ENCODE measurements at places on chromosomes 6 and 20. TPM values are rescaled to one million over a fixed set of nuclear protein-coding genes. Genes with fewer than 3 reads are reported as not detected.

GRCh38 chr6:170166511-170167122 is 124.3 kb downstream of the DLL1 start:
- H3K4me1 ChIP-seq: peaks cover 34% of the 10 kb centered on the region
- H3K27ac ChIP-seq: peak overlapping the region; percentile 62
- H3K27me3 ChIP-seq: peaks cover 5% of the 10 kb centered on the region
- H3K4me3 ChIP-seq: no peak overlapping the region
- H3K36me3 ChIP-seq: no peaks in the 10 kb centered on the region
- DNase-seq: no peak

GRCh38 chr20:24665196-24665595 is 195.8 kb downstream of the SYNDIG1 start:
- no peak overlapping the region for H3K4me3 ChIP-seq
- no peak for DNase-seq
- H3K27me3 ChIP-seq: no peaks in the 10 kb centered on the region
- no peak overlapping the region for H3K27ac ChIP-seq

The BPI gene
- polyA plus RNA-seq: not detected

DNA sequence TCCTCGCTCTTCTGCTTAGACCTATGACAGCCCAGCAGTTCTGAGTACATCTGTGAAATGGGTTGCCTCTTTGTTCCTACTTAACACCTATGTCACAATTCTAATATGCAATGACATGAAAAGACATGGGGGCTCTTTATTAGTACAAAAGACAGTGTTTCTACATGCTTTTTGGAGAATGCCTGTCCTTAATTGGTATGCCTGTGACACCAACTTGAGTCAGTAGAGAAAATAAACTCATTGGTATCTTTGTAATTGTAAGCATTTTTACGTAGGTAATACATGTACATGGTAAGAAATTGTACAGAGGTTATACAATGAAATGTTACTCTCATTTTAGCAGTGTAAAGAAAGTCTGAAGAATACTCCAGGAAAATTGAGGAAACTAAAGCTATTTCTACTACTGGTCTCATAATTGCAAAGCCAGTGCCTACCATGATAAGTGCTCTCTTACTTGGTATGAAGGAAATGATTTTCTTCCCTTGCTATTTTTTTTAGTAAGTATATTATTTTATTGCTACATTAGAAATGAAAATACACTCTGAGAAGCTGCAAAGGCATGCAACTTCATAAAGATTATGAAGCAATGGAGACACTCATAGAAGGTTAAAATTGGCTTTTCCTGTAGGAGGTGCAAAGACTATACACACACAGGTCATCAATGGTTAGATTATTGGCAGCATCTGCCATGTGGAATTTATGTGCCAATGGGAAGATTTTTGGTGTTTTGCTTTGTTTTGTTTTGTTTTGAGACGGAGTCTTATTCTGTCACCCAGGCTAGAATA is 4.9 kb upstream of the EEF1A1 start:
- no peak for DNase-seq
- no peaks in the 10 kb centered on the region for H3K36me3 ChIP-seq
- H3K4me3 ChIP-seq: no peak overlapping the region
- no peaks in the 10 kb centered on the region for H3K4me1 ChIP-seq

DNA sequence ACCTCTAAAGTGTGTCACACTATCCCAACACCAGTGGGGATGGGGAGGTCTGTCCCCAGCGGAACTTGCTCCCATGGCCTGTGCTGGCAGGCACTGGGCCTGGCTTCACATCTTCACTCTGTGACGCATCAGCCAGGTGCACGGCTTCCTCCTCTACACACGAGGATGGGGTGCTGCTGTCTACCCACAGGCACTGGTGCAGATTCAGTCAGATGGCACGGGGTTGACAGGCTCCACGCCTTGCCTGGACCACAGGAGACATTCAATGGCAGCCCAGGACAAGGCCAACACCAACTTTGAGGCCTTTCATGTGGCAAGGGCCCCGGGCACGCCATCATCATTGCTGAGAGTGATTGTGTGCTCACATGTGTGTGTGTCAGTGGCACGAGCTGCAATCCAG is 92.4 kb downstream of the TMEM242 start:
- H3K36me3 ChIP-seq: no peaks in the 10 kb centered on the region
- H3K4me3 ChIP-seq: no peak overlapping the region
- peaks cover 15% of the 10 kb centered on the region for H3K4me1 ChIP-seq
- no peak overlapping the region for H3K27ac ChIP-seq

DNA sequence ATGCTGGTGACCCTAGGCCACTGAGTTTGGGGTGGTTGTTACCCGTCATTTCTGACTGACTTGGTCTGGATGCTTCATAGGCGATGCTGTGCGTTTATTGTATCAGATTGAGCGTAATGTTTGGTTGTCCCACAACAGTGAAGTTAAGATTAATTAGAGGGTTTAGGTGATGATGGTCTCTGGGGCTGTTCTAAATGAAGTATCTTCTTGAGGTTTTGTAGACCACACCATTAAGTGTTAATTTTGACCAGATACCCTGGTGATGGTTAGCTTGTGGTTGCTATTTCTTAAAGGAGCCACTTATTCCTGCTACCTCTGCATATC is 132.8 kb downstream of the ARID1B start:
- no peaks in the 10 kb centered on the region for H3K27me3 ChIP-seq
- DNase-seq: no peak
- no peaks in the 10 kb centered on the region for H3K36me3 ChIP-seq
- H3K4me1 ChIP-seq: no peaks in the 10 kb centered on the region
- no peak overlapping the region for H3K4me3 ChIP-seq

DNA sequence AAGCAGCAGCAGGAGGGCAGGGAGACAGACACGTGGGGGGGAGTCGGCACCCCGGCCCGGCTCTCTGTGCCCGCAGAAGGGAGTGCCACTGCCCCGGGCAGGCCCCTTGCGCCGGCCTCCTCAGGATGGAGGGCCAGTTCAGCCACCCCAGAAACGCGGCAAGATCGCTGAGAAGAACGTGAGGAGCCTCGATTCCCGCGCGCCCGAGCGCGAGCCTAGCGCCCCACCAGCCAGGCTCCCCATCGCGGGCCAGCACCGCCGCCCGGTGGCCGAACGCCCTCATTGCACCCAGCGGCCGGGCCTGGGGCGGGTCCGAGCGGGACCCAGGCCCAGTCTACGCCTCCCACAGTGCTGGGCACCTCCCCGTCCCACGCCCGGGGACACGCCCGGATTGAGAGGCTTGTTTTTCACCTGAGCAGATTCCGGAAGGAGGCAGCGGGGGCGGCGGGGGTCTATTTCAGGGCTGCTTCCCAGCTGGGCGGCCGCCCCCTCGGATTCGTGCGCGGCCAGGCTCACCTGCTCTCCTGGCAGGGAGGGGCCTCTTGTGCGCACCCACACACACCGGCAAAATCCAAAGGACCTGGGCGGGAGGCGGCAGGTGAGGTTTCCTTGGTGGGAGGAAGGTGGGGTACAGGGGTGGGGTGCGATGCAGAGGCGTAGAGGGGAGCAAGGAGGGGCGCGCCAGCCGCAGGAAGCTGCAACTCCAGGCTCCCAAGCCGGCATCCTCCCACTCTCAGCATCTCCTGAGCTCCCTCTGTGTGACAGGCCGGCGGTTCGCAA is 9.0 kb upstream of the GRM4 start:
- H3K27ac ChIP-seq: no peak overlapping the region
- H3K36me3 ChIP-seq: no peaks in the 10 kb centered on the region
- H3K4me3 ChIP-seq: peak overlapping the region; percentile 3
- peak; percentile 60 for DNase-seq

The NKX2-4 gene
- polyA plus RNA-seq: not detected

GRCh38 chr6:35810971-35811698 is 6.0 kb downstream of the LHFPL5 start:
- no peaks in the 10 kb centered on the region for H3K36me3 ChIP-seq
- no peak for DNase-seq

DNA sequence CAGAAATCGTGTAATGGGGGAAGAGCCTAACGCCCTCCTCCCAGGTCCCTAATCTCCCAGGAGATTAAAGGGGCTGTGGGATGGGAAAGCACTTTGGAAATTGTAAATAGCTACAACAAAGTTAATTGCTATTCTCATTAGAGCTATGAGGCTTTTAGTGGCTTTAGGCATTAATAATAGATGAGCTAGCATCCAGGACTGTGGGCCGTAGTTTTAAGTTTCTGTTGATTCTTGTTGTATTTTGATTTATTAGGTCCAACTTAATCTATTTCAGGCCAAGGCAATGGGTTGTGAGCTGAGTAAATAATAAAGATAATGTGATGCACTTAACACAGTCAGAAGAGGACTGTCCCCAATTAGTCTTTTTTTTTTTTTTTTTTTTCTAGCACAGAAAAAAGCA is 67.7 kb downstream of the ANKRD6 start:
- DNase-seq: no peak
- no peak overlapping the region for H3K4me3 ChIP-seq
- no peaks in the 10 kb centered on the region for H3K4me1 ChIP-seq
- H3K27me3 ChIP-seq: no peaks in the 10 kb centered on the region

- H3K4me3 ChIP-seq: no peak overlapping the region
- H3K4me1 ChIP-seq: no peaks in the 10 kb centered on the region
- H3K36me3 ChIP-seq: no peaks in the 10 kb centered on the region
- H3K27me3 ChIP-seq: no peaks in the 10 kb centered on the region
- H3K27ac ChIP-seq: no peak overlapping the region
- no peak for DNase-seq
Observed at GRCh38 chr6:98514796-98515195, 319.6 kb upstream of the POU3F2 start.

- H3K4me1 ChIP-seq: peaks cover 3% of the 10 kb centered on the region
- H3K27ac ChIP-seq: no peak overlapping the region
- H3K36me3 ChIP-seq: peaks cover 9% of the 10 kb centered on the region
- DNase-seq: no peak
Observed at GRCh38 chr20:45320948-45321595, 13.0 kb upstream of the MATN4 start.

- no peak overlapping the region for H3K27ac ChIP-seq
- no peak overlapping the region for H3K4me3 ChIP-seq
- no peaks in the 10 kb centered on the region for H3K27me3 ChIP-seq
Observed at GRCh38 chr6:150119173-150119572, 23.7 kb upstream of the PPP1R14C start.

DNA sequence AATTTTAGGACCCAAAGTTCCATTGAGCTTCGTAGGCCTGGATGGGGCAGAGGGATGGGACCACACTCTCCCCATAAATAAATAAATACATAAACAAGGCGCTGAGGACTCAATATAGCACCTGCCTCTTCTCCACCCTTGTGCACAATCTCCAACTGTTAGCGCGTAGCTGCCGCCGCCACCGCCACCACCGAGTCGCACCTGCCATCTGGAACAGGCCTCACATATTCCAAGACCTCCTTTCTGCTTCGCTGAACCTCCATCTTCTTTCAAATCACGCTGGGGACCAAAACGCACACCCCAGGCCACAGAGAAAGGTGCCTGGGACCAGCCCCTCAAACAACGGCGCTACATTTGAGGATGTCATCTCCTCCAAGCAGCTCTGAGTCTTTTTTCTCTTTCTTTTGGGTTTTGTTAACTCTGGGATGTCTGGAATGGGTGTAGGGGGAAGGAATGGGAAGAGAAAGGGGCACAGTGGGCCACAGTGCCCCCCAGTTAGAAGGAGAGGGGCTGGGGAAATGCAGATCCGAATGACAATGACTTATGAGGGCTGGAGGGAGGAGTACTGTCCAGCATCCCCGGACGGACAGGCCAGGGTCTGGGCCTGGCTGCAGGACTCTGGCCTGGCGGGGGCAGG is 49.7 kb downstream of the NOL4L start:
- no peak overlapping the region for H3K4me3 ChIP-seq
- peaks cover 27% of the 10 kb centered on the region for H3K4me1 ChIP-seq
- no peaks in the 10 kb centered on the region for H3K27me3 ChIP-seq
- DNase-seq: no peak

DNA sequence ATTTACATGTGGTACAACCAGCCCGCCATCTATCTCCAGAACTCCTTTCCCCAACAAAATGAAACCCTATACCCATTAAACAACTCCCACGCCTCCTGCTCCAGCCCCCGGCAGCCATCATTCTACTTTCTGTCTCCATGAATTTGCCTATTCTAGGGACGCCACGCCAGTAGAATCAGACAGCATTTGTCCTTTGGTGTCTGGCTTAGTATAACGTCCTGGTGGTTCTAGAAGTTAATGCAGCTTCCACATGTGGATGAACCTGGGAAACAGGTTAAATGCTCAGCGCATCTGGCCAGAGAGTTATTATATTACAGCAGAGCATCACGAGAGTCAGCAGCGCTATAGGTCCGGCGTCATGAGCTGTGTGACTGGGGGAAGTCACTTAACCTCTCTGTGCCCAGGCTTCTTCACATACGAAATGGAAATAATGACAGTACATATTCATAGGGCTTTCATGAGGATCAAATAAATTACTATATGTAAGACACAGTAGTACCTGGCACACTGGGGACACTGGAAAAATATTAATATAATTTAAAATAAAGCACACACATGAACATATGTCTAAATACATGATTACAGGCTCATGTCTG is 178.7 kb upstream of the TAB2 start:
- no peaks in the 10 kb centered on the region for H3K36me3 ChIP-seq
- no peaks in the 10 kb centered on the region for H3K27me3 ChIP-seq
- H3K27ac ChIP-seq: no peak overlapping the region
- no peak for DNase-seq
- no peak overlapping the region for H3K4me3 ChIP-seq

DNA sequence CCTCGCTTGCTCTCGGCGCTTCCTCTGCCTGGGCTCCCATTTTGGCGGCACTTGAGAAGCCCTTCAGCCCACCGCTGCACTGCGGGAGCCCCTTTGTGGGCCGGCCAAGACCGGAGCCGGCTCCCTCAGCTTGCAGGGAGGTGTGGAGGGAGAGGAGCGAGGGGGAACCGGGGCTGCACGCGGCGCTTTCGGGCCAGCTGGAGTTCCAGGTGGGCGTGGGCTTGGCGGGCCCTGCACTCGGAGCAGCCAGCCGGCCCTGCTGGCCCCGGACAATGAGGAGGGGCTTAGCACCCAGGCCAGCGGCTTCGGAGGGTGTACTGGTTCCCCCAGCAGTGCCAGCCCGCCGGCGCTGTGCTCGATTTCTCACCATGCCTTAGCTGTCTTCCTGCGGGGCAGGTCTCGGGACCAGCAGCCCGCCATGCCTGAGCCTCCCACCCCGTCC is 10.2 kb upstream of the SRPK1 start:
- H3K4me3 ChIP-seq: no peak overlapping the region
- DNase-seq: no peak
- H3K36me3 ChIP-seq: no peaks in the 10 kb centered on the region
- H3K4me1 ChIP-seq: no peaks in the 10 kb centered on the region

The FAM217A gene
- not detected for polyA plus RNA-seq

The SRC gene
- 4.7 TPM for polyA plus RNA-seq

- H3K36me3 ChIP-seq: no peaks in the 10 kb centered on the region
- no peak for DNase-seq
- H3K4me3 ChIP-seq: no peak overlapping the region
- H3K27me3 ChIP-seq: no peaks in the 10 kb centered on the region
- H3K27ac ChIP-seq: no peak overlapping the region
Observed at GRCh38 chr6:56789879-56790278, 147.2 kb upstream of the DST start.

The SNX21 gene
- 18.0 TPM for polyA plus RNA-seq

GRCh38 chr6:90158936-90159335 is 137.7 kb downstream of the BACH2 start:
- peaks cover 4% of the 10 kb centered on the region for H3K4me1 ChIP-seq
- no peak overlapping the region for H3K27ac ChIP-seq
- H3K36me3 ChIP-seq: no peaks in the 10 kb centered on the region
- DNase-seq: no peak
